Neural crest cell (in vitro differentiated cells): ENCODE measurements at places on chromosomes 6 and 20. TPM values are rescaled to one million over a fixed set of nuclear protein-coding genes. Genes with fewer than 3 reads are reported as not detected.

ZNF831 gene
- total RNA-seq, result not detected in 2 replicates

CRISP2 gene
- total RNA-seq, result not detected in 2 replicates

SIGLEC1 gene
- not detected in 2 replicates for total RNA-seq

OR2J3 gene
- not detected in 2 replicates for total RNA-seq

POU5F1 gene
- total RNA-seq, result not detected in 2 replicates

RIPPLY2 gene
- 0.66 and 0.72 TPM in 2 replicates for total RNA-seq

RNF8 gene
- total RNA-seq, result 31.6 and 33.3 TPM in 2 replicates

TREML2 gene
- total RNA-seq, result not detected in 2 replicates

GRCh38 chr6:53931086-53931485, 136.3 kb downstream of the LRRC1 start:
- no peak for DNase-seq

GRCh38 chr6:169809386-169809785, 58.0 kb downstream of the ERMARD start:
- DNase-seq, result no peak

GRCh38 chr20:54405540-54405939, 69.9 kb upstream of the DOK5 start:
- no peak for DNase-seq

- DNase-seq, result no peak
Measured at GRCh38 chr6:114389111-114389510, 46.3 kb upstream of the HS3ST5 start.

- no peak for DNase-seq
Measured at GRCh38 chr20:4905195-4905594, 96.1 kb downstream of the SLC23A2 start.

- no peak for DNase-seq
Measured at GRCh38 chr6:152595499-152595898, 41.7 kb downstream of the SYNE1 start.

DNA sequence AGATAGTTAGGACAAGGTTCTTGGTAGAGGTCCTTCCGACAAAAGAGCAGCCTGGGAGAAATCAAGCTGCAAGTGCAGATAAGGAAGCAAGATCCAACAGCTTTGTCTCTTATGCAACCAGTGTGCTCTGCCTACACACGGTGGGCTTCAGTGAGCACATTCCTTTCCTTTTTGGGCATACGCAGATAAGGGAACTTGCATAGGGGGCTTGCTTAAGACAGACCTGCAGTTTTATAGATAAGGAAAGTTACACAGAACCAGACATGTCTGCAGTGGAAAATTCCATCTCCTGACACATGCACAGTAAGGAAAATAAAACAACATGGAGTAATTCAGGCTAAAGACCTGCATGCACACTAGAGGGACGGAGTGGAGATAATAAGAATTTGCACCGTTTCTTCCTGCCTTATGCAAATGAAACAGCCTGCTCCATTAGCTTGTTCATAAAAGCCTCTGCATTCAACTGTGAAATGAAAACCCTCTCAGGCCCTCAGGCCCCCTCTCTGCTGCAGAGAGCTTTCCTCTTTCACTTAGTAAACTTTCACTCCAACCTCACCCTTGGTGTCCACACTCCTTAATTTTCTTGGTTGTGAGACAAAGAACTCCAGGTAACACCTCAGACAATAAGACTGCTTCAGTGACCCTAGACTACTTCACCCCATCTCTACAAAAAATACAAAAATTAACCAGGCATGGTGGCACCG, 97.5 kb upstream of the MYLIP start:
- DNase-seq, result no peak

DNA sequence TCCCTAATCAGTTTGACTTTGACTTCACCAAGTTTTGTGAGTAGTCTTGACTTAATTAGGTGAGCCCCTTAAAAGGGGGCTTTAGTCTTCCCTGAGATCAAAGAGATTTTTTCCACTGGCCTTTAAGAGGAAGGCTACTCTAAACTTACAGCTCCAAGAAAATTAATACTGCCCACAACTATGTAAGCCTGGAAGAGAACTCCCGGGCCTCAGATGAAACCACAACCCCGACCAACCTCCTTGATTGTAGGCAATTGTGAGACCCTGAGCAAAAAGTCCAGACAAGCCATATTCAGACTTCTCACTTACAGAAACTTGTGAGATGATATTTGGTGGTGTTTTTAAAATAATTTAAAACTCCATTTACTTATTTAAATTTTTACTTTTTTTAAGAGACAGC, 18.1 kb downstream of the SNX3 start:
- DNase-seq, result no peak

GRCh38 chr6:69286331-69286730, 510.5 kb downstream of the LMBRD1 start:
- no peak for DNase-seq

DNA sequence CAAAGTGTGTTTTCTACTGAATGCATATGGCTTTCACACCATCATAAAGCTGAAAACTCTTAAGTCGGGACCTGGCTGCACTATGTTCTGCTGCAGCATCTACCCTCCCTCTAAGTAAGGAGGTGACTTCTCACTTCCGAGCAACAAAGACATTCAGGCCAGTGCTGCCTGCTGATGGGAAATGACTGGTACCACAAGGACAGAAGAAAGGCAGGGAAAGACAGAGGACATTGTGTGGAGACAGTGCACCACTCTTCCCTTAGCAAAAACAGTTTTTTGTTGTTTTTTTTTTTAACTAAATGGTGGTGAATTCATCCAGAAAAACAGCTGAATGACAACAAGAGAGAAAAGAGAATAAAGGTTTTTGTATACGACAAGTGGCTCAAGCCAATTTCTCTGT, 81.5 kb downstream of the MAP7 start:
- DNase-seq, result no peak

GRCh38 chr20:24185791-24186190, 197.2 kb upstream of the GGTLC1 start:
- no peak for DNase-seq

DNA sequence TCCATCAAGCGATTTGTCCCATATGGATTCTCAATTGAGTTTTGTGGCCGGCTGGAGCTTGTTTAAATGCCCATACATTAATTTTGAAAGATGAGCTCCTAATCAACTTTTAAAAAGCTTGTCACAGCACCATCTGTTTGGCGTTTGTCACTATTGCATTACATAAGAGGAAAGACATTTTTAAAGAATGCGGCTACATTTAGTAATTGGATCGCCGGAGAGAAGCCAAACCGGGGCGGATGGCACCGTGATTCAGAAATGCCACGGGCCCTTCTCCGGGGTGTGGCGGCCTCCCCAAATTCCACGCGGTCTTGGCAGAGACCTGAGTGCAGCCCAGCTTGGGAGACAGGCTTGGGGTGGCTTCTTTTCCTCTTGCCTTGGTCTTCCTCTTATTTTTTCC, 67.7 kb upstream of the ZNFX1 start:
- DNase-seq, result no peak

- DNase-seq, result no peak
Measured at GRCh38 chr6:39280247-39280731, 33.9 kb downstream of the KCNK17 start.

GRCh38 chr6:77440206-77440976, 22.9 kb downstream of the HTR1B start:
- DNase-seq, result no peak

- no peak for DNase-seq
Measured at GRCh38 chr20:46678516-46678915, 10.7 kb downstream of the TP53RK start.

DNA sequence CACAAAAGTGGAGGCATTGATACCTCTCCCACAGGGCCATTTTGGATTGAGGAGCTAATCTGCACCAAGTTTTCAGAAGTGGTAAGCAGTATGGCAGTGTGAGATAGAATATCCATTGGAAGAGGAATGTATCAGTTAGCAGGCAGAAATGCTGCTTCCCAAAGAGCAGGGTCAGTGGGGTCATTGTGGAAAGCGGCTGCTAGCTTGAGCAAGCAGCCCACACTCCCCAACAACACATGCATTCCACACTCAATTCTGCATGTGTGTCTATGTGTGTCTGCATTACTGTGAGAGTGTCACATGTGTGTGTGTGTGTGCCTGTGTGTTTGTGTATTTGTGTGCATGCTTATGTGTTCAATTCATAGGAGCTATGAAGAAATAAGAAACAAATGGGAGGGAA, 190.9 kb upstream of the FOXA2 start:
- no peak for DNase-seq

DNA sequence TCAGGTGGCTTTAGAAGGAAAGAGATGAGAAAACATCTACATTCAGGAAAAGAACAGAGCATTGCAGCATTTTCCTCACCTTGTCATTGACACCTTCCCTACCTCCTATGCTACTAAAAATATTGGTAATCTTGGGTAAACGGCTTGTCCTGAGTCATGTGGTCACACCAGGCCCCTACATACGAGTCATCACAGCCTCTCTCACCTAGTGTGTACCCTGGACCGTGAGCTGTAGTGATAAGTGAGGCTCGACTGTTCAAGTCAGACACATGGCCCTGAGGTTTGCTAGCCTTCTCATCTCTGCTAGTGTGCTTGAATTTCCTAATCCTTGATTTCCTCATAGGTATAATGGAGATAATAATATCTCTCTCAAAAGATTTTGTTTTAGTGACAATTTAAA, 29.6 kb upstream of the TMEM244 start:
- no peak for DNase-seq

- no peak for DNase-seq
Measured at GRCh38 chr20:50517817-50518154, 7.6 kb downstream of the PTPN1 start.

- no peak for DNase-seq
Measured at GRCh38 chr6:37536491-37537190, 36.9 kb upstream of the CCDC167 start.

DNA sequence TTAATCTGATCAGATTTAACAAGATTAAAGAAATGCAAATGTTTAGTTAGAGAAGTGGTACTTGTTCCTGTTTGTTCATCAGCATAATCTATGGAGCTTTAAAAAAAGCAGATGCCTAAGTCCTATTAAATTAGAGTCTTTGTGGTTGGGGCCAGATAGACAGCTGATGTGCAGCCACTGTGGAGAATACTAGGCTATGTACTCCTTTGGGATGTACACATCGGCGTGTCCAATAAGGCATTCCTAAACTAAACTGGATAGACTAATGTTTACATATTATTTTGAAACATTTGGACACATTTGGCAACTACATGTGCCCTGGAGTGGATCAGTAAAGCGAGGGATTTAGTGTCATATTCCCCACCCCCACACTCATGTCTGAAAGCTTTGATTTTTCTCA, 459.5 kb downstream of the LMBRD1 start:
- no peak for DNase-seq

GRCh38 chr20:10328897-10329255, 105.1 kb downstream of the MKKS start:
- DNase-seq, result no peak

DNA sequence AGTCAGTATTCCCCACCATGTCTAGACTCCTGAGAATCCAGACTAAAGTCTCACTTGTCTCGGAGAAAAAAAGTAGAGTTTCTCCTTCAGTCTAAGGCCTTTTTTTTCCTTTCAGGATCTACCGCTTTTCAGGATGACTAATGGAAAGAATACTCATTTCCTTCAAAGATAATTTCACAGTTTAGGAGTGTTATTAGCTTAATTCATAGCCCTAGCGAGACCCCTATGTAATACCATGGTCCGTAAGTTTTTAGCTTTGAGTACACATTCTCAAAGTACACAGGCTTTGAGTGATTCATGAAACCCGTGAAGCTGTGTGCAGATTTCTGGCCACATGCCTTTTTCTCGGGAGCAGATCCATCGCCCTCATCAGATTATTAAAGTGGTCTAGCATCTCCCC, 133.1 kb downstream of the SOX4 start:
- DNase-seq, result no peak

GRCh38 chr6:107556082-107556481, 66.2 kb downstream of the SOBP start:
- DNase-seq, result no peak

- DNase-seq, result no peak
Measured at GRCh38 chr20:57783956-57784837, 74.4 kb upstream of the PMEPA1 start.

DNA sequence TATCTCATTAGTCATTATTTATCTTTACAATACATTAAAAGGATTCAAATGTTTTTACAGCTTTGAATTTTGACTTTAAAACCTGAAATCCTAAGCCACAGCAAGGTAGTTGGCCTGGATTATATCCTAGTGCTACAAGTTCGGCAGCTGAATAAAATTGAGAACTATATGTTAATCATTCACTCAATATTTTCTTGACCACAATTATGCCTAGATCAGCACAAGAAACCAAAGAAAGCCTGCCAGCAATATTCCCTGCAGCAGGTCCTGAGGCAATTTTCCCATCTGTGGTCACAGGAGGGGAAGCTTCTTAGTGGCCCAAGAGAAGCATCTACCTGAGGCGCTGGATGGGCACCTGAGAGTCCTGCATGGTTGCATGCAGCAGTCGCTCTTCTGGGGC, 183.5 kb downstream of the GMDS start:
- no peak for DNase-seq
